ENCODE measurements at places on chromosomes 6 and 20. TPM values are rescaled to one million over a fixed set of nuclear protein-coding genes. Genes with fewer than 3 reads are reported as not detected.

- DNase-seq, result no peak
Observed at GRCh38 chr6:114376611-114377175, 33.9 kb upstream of the HS3ST5 start.

DNA sequence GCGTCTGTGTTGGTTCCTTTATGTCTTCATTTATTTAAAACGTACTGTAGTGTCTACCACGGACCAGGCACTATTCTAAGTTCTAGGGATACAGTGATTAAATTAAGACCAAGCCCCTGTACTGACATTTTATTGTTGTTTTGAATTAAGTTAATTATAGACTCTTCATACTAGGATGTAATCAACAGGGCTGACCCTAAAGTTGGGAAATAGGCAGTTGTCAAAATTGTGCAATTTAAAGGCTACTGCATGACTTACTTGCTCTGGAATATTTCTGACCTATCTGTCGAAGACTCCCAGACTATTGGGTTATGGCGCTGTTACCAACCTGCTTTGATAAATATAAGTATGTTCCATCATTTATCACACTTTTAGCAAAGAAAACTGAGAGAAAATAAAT lies 6.7 kb downstream of the MYO6 start:
- no peak for DNase-seq

DNA sequence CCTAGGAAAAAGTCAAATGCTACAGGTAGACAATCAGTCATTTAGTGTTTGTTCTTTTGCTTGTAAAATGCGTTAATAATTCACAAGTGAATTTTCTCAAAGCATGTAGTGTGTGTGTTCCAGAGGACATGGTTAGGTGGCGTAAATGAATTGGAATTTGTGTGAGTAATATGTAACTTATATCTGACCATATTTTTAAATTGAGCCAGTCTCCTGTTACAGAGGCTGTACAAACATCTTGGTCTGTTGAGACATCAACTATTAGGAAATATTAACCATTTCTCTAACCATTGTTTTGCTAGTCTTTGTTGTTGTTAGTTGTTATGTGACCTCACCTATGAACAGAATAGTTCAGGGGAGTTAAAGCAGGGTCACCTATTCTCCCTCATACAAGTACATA lies 22.7 kb downstream of the MCM8 start:
- DNase-seq, result no peak

GRCh38 chr6:131258816-131259476 lies 123.7 kb downstream of the AKAP7 start:
- DNase-seq, result peak; percentile 26

DNA sequence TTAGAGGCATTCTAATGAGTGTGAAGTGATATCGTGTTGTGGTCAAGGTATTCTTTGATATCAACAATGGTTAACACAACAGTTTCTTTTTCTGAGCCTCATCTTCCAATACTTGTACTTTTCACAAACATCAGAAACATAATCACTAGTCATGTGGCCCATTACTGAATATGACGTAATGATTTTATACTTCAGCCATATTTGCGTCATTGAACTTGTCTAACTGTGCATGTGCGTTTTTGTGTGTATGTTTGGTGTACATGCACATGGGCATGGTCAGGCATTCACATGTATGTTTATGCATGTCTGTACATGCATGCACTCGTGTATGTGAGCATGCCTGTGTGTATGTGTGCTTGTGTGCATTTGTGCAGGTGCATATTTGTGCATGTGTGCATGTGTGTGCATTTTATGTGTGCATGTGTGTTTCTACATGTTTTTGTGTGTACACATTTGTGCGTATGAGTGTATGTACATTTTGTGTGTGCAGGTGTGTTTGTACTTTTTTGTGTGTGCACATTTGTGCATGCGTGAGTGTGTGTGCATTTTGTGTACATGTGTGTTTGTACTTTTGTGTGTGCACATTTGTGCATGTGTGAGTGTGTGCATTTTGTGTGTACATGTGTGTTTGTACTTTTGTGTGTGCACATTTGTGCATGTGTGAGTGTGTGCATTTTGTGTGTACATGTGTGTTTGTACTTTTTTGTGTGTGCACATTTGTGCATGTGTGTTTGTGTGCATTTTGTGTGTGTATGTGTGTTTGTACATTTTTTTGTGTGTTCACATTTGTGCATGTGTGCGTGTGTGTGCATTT lies 29.4 kb downstream of the PRR18 start:
- DNase-seq, result no peak

DNA sequence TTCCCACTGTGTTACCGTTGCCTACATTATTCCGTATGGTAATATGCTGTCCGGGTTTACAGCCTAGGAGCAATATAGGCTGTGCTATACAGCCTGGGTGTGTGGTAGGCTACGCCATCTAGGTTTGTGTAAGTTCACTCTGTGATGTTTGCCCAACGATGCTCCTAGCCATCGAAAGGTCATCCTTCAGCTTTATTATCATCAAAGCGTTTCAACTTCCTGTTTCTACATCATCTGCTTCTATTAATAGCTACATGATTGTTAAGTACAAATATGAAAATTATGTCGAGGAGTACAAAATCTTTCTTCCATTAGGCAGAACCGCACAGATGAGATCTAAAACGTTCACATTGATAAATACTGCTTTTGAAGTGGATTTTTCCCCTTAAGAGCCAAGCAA lies 69.9 kb downstream of the PPP1R14C start:
- no peak for DNase-seq

DNA sequence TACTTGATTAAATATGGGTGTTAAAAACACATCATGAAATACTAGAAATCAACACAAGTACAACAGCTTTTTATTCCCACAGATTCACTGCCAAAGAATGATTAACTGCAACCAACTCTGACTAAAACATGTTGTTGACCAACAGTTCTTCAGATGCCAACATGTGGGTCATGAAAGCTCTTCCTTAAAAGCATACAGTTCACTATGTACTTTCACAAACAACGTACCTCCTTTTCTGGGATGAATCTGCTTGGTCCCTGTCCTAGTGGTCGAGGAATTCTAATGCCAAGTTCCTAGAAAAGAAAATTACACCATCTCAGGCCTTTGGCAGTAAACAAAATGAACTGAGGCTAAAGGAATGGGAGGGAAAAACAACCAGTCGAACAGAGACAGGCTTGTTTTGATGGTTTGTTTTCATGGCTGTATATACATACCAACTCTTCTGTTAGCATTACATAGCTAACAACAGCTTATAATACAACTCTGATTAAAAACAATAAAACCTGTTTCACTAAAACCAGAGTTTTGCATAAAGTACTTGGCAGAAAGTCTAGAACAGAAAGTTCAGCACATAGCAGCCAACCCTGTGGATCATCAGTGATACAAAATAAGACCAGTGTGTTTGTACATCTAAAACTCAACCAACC lies 92.5 kb downstream of the SESN1 start:
- no peak for DNase-seq

Gene MOXD1
- 1.0 TPM for total RNA-seq

Gene IBTK
- 36.6 TPM for total RNA-seq

Gene HSPA12B
- total RNA-seq, result not detected

Gene CTAGE9
- total RNA-seq, result not detected

Gene CCN6
- not detected for total RNA-seq

Gene OR2B6
- 0.25 TPM for total RNA-seq

Gene COQ3
- total RNA-seq, result 19.0 TPM

Gene SOBP
- total RNA-seq, result 2.6 TPM

Gene BFSP1
- 8.8 TPM for total RNA-seq

Data from HCT116 (cell line).